Activated naive CD4-positive, alpha-beta T cell treated with anti-CD3 and anti-CD28 coated beads, Interleukin-2, amount 50 U/mL, for 16 hours (primary cell): ENCODE measurements at places on chromosomes 12 and 14.

- no peak for DNase-seq
Measured at GRCh38 chr12:13036881-13037280, 7.3 kb upstream of the FAM234B start.

GRCh38 chr12:22339691-22340090 is 5.2 kb upstream of the ST8SIA1 start:
- DNase-seq, result no peak

DNA sequence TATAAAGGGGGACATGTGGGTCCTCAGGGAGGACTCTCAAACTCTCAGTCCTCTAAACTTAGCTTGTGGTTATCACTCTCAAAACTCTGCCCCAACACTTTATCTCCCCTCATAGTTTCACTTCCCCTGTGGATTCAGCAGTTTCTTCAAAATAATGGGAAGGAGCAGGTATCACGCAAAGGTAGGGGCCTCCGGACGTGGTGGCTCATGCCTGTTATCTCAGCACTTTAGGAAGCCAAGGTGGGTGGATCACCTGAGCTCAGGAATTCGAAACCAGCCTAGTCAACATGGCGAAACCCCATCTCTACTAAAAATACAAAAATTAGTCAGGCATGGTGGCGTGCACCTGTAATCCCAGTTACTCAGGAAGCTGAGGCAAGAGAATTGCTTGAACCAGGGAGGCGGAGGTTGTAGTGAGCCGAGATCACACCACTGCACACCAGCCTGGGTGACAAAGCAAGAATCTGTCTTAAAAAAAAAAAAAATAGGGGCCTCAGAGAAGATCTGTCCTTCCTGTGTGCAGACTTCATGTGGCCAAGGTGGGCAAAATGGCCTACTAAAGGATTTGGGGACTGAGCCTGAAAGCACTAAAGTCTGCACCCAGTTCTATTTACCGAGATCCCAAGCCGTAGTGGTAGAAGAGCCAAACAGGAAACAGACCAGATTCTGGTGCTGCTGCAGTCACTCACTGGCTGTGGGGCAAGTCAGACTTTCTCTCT is 6.4 kb downstream of the ITGB7 start:
- DNase-seq, result peak; percentile 46

GRCh38 chr12:117187421-117187820 is 2.8 kb downstream of the FBXO21 start:
- no peak for DNase-seq

DNA sequence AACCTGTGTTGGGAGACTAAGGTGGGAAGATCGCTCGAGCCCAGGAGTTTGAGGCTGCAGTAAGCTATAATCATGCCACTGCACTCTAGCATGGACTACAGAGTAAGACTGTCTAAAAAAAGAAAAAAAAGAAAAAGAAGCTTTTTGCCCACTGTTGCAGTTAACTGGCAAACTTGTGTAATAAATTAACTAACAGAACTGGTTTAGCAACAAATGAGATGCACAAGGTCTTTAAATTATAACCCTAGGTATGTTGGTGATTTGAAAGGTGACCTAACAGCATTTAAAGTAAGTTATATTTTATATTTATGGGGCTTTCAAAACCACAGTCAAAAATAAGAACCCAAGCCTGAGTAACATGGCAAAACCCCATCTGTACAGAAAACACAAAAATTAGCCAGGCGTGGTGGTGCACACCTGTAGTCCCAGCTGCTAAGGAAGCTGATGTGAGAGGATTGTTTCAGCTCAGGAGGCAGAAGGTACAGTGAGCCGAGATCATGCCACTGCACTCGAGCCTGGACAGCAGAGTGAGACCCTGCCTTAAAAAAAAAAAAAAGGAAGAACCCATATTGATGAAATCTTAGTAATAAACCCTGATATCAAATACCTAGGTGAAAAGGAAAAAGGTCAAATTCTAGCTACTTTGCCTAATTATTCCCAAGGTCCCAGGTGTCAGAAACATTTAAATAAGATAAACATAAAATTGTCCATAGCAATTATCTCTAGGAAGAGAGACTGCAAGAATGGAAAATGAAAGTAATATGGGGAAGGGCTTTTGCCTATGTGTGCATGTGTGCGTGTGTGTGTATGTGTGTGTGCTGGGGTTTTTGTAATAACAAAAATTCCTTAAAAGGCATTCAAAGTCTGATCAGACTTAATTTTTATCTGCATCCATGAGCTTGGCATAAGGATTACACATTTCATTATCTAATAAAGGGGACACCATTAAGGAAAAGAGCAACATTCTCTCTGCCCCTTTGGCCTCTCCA is 15.4 kb downstream of the SYNE2 start:
- no peak for DNase-seq

DNA sequence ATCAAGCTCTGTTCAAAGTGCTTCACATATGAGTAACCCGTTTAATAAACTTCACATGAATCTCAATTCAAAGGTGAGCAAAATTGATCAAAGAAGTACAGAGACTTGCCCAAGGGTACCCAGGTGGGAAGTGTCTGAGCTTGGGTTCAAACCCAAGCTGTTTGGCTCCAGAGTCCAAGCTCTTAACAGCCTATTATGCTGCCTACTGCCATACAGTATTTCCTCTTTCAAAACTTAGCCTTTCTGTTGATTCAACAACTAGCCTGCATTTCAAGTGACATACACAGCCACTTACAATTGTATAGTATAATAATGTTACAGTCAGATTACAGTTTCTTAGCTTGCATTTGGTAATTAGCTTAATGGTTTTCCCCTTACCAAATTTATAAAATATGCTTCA is 29.7 kb downstream of the FRMD6 start:
- DNase-seq, result no peak

DNA sequence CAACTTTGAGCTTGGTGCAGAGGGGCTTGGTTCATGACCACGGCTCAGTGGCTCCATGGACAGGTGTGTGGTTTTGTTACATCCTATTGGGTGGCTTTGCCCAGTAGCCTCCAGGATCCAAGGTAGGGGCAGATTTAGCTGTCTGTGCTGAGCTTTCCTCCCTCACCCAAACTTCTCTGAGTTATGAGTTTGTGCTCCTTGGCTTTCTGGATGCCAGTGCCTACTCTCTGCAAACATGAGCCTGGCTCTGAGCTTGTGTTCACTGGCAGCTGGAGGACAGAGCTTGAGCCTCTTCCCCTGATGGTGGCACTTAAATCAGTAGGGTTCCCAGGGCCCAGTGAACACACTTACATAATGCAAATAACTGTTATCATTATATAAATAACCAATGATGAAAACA is 45.3 kb upstream of the HECTD1 start:
- DNase-seq, result no peak

DNA sequence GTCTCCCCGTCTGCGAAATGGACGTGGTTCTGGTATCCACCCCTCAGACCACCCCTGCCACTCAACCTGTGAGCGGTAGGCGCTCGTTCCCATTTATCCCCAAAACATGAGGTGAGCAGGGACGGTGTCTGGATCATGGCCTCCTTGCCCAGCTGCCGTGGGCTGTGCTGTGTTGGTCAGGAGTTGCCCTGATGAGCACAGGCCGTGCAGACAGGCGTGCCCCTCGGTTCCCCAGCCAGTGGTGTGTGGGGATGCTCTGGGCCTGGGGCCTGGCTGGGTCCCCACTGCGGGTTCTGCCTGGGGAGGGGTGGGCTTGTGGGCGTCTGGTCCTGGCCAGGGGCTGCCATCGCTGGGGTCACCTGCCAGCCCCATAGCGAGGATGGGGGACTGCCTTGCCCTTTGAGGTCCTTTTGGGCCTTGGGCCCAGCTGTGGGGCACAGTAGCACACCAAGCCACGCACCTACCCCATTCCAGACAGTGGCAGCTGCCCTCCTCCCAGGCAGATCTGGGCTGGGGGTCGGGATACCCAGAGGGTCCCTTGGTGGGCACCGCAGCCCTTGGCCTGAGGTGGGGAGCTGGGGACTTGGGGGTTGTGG is 11.3 kb upstream of the PUS1 start:
- no peak for DNase-seq
